A549 treated with ZK216348 at 1 μM for 4 hours (cell line): ENCODE measurements at places on chromosomes 3 and 15. TPM values are rescaled to one million over a fixed set of nuclear protein-coding genes. Genes with fewer than 3 reads are reported as not detected.

The BNC1 gene
- 0.45 to 0.88 TPM (median 0.53 TPM) in 5 replicates for total RNA-seq

The PIGZ gene
- total RNA-seq, result 1.0 to 1.7 TPM (median 1.4 TPM) in 5 replicates

The SCAANT1 gene
- total RNA-seq, result not detected in 5 replicates

The PLCL2 gene
- total RNA-seq, result 4.5 to 6.2 TPM (median 5.5 TPM) in 5 replicates

The CFAP44 gene
- 0.93 to 2.8 TPM (median 1.7 TPM) in 5 replicates for total RNA-seq

The SH2D7 gene
- total RNA-seq, result not detected in 5 replicates
